ENCODE measurements at places on chromosomes 1 and 21. TPM values are rescaled to one million over a fixed set of nuclear protein-coding genes. Genes with fewer than 3 reads are reported as not detected.

Gene TSSK3
- not detected for polyA plus RNA-seq

Gene CAPN8
- polyA plus RNA-seq, result not detected

Gene INAVA
- polyA plus RNA-seq, result 1.3 TPM

Gene ERG
- polyA plus RNA-seq, result not detected

Gene DCST2
- polyA plus RNA-seq, result 0.76 TPM

Gene TAF13
- 60.1 TPM for polyA plus RNA-seq

Gene AMPD1
- not detected for polyA plus RNA-seq

Gene SPOCD1
- not detected for polyA plus RNA-seq

Gene LRRC53
- not detected for polyA plus RNA-seq

Gene SPRR1B
- polyA plus RNA-seq, result not detected

Gene DMRTA2
- 0.22 TPM for polyA plus RNA-seq

Gene ZMYND12
- polyA plus RNA-seq, result 0.21 TPM

Gene PPM1J
- 1.7 TPM for polyA plus RNA-seq

Gene RUNX3
- not detected for polyA plus RNA-seq

Gene BEND5
- polyA plus RNA-seq, result 64.9 TPM

Gene FAM163A
- polyA plus RNA-seq, result 0.21 TPM

Data from neural cell (in vitro differentiated cells).